ENCODE measurements at places on chromosomes 3 and 15. TPM values are rescaled to one million over a fixed set of nuclear protein-coding genes. Genes with fewer than 3 reads are reported as not detected.

The FBXW12 gene
- 0.59 TPM for total RNA-seq

The SAXO2 gene
- total RNA-seq, result 2.6 TPM

The EPHB3 gene
- 1.0 TPM for total RNA-seq

The TMEM212 gene
- not detected for total RNA-seq

The CYP1A2 gene
- not detected for total RNA-seq

The PLSCR5 gene
- not detected for total RNA-seq

The CCRL2 gene
- not detected for total RNA-seq

The TEX264 gene
- total RNA-seq, result 15.0 TPM

The CADPS gene
- total RNA-seq, result 5.4 TPM

The ZNF385D gene
- total RNA-seq, result 1.5 TPM

The TMIE gene
- total RNA-seq, result 0.66 TPM

The SORD gene
- 35.2 TPM for total RNA-seq

The ST3GAL6 gene
- total RNA-seq, result 6.4 TPM

The PLD1 gene
- 1.5 TPM for total RNA-seq

GRCh38 chr3:89955156-89955555 is 847.7 kb downstream of the EPHA3 start:
- DNase-seq, result no peak

GRCh38 chr15:38164507-38164906 is 88.1 kb upstream of the SPRED1 start:
- DNase-seq, result no peak

GRCh38 chr3:42101048-42101447 is 9.9 kb downstream of the TRAK1 start:
- DNase-seq, result no peak

DNA sequence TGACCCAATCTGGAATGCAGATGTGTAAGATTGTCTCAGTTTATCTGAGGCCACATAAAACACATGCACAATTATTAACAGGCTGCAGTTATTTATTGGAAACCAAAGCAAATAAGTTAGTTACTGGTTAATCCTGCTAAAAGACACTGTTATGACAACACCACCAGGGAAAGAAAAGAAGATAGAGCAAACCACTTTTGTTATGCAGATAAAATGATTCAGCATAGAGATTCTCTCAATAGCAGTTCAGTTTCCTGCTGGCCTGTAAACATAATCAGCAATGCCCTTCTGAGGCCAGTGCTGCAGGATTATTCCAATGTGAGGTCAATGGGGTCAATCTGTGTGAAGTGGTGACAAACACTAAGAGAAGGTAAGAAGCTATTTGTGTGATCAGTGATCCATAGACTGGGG is 244.4 kb downstream of the ZBTB20 start:
- DNase-seq, result peak; percentile 41

- peak; percentile 75 for DNase-seq
These were observed 36.3 kb upstream of the TMC3 start for GRCh38 chr15:81410318-81410753.

- DNase-seq, result no peak
These were observed 198.7 kb upstream of the PFN2 start for GRCh38 chr3:150169330-150169940.

GRCh38 chr3:44905446-44906157 is 31.2 kb downstream of the TGM4 start:
- no peak for DNase-seq

DNA sequence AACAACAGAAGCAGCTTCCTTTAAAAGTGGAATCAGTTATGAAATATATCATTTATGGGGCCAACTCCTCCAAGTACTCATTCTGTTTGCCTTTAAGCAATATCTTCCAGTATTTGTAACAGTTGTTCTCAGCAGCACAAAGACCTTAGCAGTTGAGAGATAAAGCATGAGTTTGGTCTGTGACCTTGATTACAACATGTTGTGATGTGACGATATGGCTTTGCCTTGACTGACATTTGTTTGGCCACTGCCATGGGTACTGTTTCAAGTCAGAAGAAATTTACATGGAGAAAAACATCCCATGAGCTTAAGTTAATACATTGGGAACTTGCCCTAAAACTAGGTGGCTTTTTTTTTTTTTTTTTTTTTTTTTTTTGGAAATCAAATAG is 175.1 kb upstream of the KBTBD8 start:
- no peak for DNase-seq

- DNase-seq, result no peak
These were observed 40.4 kb downstream of the LPP start for GRCh38 chr3:188194332-188194731.

GRCh38 chr3:172685331-172686214 is 25.3 kb downstream of the NCEH1 start:
- no peak for DNase-seq

DNA sequence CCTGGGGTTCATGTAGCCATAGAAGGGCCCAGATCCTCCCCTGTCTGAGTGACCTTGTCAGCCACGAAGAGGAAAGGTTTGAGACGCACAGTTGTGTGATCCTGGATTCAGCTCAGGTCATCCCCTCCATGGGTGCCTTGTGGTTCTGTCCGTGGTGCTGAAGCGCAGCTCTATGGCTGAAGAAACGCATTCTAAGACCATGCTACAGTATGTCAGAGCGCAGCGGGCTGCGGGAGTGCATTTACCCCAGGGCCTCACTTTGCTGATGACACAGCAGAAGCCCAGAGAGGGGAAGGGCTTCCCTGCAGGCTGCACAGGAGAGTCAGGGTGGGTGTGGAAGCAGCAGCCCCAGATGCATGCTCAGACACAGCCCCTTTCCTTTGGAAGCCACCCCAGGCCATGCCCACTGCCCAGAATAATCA is 68.8 kb upstream of the IQSEC1 start:
- peak; percentile 74 for DNase-seq

- DNase-seq, result no peak
These were observed 44.9 kb upstream of the DGKG start for GRCh38 chr3:186406669-186407635.

- DNase-seq, result peak; percentile 61
These were observed 29.5 kb downstream of the CLEC3B start for GRCh38 chr3:45055411-45056143.

- DNase-seq, result peak; percentile 53
These were observed 30.8 kb upstream of the SLC25A36 start for GRCh38 chr3:140910860-140911259.

GRCh38 chr3:146130881-146131371 is 30.1 kb downstream of the PLOD2 start:
- DNase-seq, result no peak

- DNase-seq, result no peak
These were observed 81.5 kb downstream of the CSNK1G1 start for GRCh38 chr15:64274341-64274950.

- no peak for DNase-seq
These were observed 112.1 kb downstream of the TNIK start for GRCh38 chr3:171348121-171348520.

DNA sequence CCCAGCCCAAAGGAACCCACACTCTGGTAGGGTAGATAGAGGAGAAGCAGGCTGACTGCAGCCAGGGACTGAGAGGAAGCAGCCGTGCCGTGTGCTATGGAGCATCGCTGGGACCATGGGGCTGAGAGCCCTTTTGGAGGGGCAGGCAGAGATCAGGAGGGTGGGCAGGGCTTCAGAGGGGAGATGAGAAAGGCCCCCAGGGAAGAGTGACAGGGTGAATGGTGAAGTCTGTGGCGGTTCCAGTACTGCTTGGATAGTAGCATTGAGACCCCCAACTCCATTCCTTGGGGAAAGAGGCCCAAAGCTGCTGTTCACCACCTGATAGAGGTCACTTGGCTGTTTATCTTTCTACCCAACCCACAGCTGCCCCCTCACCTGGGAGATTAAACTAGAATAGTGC is 80.0 kb upstream of the MRPS22 start:
- DNase-seq, result no peak

DNA sequence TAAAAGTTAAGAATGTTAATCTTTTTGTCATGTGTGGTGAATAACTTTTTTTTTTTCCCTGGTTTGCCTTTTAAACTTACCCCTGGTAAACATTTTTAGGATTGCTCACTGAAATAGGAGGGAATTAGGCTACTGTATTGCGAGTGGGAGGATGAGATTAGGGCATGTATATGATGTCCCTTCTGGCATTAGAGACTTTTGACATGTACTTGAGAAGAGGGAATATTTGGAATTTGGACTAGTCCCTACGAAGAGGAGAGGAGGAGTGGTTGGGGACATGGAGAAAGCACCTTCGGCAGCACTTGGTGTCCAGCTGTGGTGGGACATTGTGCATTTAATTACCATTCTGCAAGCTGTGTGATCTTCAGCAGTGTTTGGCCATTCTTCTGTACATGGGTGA is 25.0 kb downstream of the PDE8A start:
- no peak for DNase-seq

DNA sequence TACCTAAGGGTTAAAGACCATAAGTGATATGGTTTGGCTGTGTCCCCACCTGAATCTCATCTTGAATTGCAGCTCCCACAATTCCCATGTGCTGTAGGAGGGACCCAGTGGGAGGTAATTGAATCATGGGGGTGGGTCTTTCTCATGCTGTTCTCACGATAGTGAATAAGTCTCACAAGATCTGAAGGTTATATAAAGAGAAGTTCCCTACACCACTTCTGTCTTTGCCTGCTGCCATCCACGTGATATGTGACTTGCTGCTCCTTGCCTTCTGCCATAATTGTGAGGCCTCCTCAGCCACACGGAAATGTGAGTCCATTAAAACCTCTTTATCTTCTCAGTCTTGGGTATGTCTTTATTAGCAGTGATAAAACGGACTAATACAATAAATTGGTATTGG is 75.0 kb upstream of the CADPS start:
- peak; percentile 48 for DNase-seq

GRCh38 chr3:72722930-72723726 is 125.1 kb downstream of the SHQ1 start:
- no peak for DNase-seq

- DNase-seq, result no peak
These were observed 101.4 kb downstream of the LMLN start for GRCh38 chr3:198061119-198062067.

DNA sequence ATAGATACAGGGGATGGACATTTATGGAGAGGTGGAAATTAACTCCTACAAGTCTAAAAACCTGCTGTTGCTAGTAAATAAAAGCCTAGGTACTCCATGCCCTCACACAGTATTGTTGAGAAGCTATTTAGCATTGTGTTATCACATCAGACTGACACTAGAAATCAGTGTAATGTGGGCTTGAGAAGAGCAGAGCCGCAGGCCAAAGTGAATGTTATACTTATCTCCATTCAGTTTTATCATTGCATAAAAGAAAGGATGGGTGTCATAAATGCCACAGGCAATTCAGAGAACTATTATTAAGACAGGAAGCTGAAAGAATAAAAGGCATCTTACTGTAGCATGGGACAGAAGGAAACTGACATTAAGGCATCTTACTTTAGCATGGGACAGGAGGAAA is 13.7 kb upstream of the ISLR start:
- DNase-seq, result no peak

DNA sequence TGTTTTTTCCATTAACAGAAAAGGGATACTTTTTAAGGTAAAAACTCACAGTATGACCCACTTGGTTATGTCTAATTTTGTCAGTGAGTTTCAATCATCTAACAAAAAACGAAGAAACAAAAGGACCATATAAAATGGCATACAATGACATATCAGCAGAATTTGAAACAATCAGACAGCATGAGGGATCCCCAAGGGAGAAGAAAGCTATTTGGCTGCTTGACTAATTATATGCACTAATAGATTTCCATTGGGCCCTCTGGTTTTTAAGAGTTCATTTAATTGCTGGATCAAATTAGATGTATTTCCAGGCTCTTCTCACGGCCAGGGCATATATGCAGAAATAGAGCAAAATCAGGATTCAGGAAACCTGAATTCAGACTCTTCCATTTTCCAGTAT is 376.4 kb upstream of the GBE1 start:
- no peak for DNase-seq

DNA sequence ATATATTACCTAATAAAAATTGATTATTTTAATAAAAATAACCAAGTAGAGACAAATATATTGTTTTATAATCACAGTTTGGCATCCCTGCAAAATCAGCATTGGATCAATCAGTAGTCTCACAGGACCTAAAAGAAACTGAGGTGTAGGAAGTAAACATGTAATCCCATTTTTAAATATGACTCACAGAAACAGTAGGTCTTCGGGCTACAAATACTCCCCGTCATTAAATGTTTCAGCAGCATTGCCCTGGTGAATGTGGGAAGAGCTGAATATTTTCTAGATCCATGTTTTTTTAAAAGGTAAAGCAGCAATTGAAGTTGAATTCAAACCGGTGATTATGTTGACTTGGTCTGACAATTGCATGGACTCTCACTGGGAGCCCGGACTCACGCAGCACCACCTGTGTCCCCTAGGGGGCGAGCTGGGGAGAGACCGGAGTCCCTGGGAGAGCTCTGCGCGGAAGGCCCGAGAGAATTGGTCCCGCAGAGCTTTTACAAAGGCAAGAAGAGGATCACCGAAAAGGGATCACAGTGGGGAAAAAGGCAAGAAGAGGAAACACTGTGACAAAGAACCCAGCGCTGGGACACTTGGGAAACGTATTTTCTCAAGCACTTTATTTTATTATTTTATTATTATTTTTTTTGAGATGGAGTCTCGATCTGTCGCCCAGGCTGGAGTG is 17.2 kb upstream of the USP3 start:
- peak; percentile 87 for DNase-seq

Measured in H9 (cell line).